Posterior vena cava (tissue), 2 donors: ENCODE measurements at places on chromosomes 4 and X.

DNA sequence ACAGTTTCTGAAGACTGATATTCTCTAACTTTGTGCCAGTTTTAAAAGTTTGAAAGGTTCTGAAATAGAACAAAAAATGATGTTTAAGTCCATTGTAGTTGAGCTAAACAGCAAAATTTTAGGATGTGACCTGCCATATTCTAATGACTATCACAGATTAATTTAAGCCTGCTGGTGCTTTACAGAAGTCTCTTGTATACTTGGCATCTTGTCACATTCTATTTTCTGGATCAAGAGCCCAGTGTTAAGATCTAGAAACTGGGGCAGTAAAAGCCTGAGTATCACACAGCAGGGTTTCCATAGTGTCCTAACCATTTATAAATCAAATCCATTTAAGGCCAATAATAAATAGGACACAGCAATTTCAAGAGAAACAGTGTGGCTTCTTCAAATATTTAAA, 12.4 kb downstream of the FSTL5 start:
- no peak for DNase-seq

DNA sequence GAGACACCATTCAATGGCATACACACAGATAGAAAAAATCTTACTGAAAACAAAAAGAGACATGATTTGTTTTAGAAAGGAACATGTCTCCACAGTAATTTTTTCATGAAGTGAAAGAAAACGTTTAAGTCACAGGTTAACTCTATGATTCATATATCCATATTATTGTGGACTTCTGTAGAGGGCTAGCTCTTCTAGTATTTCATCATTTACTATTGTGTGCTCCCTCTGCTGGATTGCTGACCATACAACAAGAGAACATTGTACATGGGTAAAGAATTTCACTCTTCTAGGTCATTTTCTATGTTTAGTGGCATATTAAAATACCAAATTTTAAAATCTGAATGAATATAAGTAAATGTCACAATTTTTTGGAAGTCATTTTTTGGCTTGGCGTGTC, 91.8 kb upstream of the POU3F4 start:
- no peak for DNase-seq

DNA sequence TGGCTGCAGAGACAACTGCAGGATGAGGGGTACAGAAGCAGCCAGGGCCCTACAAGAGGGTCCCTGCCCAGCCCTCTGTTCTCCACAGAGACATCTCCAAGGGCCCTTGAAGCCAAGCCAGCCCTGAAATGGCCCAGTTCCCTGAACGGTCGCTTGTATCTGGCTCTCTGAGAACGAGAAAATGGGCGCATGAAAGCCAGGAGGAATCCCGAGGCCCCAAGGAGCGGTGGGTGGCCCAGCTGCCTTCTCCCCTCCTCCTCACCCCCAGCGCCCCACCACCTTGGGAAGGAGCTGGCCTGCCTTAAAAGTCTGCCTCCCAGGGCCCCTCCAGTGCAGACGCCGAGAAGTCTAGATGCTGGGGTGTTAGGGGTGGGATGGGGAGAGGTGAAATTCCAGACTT, 5.7 kb downstream of the ZNF185 start:
- no peak for DNase-seq

- no peak for DNase-seq
Observed at GRCh38 chr4:107734120-107734519, 14.1 kb upstream of the PAPSS1 start.

DNA sequence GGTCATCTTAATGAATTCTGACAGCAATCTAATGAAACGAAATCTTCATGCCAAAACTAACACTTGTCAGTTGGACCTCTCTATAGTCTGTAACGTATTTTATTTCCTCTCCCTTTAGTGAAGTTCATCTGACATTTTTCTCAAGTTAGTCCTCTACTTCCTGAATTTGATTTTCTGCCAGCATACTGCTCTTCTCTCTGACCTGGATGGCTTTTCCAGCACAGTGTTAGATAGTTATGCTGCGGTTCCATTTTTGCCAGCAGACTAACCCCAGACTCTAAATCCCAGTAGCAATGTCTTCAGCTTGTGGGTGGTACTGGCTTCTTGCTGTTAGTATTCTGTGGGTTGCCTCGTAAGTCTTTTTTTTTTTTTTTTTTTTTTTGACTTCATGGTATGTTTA, 146.7 kb upstream of the VEGFC start:
- DNase-seq: no peak

DNA sequence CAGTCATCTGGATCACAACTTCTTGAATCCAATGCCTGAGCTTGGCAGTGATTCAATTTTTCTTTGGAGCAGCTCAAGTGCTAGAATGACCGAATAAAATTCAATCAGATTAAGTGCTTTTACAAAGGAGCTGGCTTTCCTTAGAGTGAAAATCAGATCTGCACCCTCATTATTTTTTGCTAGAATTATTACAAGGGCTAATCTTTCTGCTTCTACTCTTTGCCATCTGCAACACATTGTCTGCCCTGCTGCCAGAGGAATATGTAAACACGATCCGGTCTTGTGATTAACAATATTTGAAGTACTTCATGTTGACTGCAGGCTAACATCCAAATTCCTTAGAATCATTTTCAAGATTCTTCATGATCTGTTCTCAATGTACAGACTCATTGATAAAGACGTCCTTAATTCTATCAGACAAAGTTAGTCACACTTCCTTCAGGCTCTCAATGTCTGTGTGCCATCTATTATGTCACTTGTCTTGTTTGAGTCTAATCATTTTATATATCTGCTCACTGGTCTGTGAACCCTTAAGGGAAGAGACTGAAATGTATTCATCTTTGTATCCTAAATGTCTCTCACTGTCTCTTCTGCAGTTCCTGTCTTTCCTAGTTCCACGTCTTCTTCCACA, 531.2 kb downstream of the GALNTL6 start:
- DNase-seq: no peak

GRCh38 chr4:77240469-77241066, 83.6 kb downstream of the CCNG2 start:
- peak; percentile 83 for DNase-seq

DNA sequence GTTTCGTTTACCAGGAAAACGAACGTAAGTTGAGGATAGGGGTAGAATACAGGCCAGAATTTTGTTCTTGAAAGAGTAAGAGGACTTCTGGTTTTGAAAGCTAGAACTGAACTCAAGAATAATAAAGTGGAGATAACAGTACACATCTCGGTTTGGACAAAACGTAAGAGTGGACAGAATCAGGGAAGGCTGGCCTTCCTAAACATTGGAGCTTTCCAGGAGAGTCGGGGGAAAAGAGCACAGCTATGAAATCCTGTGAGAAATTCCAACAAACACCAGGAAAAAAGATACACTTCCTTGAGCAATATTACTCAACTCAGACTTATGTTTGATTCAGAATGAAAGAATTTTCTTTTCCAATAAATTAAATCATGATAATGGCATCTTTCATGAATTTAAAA, 1.2 kb downstream of the CTSO start:
- DNase-seq: no peak

DNA sequence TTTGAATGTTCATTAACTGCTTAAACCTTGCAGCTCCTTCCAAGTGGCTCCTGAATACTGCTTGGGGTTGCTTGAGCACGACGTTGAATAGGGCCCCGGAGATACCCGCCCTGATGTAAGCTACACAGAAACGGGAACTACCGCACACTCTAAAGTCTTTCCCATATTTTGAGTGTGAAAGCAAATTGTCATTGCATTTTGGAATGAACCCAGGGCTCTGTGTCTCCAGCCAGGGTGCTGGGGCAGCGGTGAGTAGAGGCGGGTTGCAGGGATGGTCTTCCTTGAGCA, 59.4 kb upstream of the HELT start:
- DNase-seq: no peak

DNA sequence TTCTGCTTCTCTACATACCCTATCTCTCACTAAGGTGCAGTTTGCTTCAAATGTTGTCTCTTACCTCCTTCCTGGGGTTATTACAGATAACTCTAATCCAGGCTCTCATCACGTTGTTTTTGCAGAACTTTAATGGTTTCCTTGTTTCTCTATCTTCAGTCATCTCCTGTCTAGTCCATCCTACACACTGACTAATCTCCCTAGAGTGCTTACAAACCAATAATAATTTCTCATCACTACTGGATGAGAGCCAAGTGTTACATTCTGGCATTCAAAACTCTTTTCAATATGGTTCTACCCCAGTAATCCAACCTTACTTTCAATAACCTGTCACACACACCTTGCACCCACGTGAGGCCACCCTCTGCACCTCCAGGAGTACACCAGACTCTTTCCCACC, 86.1 kb downstream of the SYNPO2 start:
- no peak for DNase-seq
